ENCODE measurements at places on chromosomes 1 and 21.

GRCh38 chr1:51818487-51818886 is 60.0 kb downstream of the NRDC start:
- DNase-seq = no peak

DNA sequence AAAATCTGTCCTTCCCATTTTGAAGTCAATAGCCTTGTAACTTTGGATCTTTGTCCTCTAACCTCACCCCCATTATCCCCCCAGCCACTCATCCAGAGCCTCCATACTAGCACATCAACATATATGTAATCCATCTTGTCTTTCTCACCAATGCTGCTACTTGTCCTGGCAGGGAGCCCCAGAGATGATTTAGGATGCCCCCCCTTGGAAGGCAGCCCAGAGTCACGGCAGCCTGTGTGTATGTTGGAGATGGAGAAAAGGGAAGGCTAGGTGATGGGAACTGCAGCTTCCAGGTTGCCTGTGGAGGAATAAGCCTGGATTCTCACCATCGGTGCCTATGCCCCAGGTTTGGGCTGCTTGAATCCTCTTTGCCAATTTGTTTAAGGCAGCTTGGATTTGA is 51.7 kb upstream of the SCMH1 start:
- no peak for DNase-seq

- peak; percentile 89 for DNase-seq
These were observed 235.0 kb upstream of the FGGY start for GRCh38 chr1:59061876-59062275.

- no peak for DNase-seq
These were observed 21.2 kb upstream of the ADAR start for GRCh38 chr1:154629061-154629674.

- peak; percentile 50 for DNase-seq
These were observed 53.4 kb upstream of the PRKACB start for GRCh38 chr1:84090447-84091245.

DNA sequence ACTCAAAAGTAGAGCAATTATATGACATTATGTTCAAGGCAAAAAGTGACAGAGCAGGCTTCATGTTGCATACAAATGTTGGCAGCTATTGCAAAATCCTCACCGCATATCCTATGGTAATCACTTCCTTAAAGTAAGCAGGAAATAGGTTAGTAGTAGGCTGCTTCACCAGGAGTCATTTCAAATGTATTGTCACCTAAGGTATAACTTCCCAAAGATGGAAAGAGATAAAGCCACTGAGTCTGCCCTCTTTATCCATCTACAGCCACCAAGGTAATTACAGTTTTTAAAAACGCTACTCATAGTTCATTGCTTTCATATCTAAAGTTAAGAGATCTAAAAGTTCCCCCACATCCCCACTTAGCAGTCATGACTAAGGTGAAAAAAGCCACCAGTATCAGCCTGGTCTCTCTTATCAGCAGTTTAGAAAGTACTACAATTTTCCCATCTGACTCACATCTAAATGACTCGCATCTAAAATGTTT is 31.6 kb upstream of the UBE2U start:
- DNase-seq = peak; percentile 77

DNA sequence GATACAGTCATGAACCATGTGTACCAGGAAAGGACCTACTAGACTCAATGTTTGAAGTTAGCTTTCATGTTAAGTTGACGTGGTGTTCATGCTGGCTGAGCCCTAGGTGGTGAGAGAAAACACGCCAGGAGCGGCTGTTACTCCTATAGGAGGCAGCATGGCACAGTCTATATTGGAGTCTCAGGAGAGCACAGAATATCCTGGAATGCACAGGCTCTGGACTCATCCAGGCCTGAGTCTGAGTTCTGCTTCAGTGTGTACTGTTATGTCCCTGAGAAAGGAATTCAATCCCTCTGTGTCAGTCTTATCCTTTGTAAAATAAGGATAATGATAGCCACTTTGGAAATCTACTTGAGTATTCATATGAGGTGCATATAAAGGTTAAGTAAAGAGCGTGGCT is 41.2 kb downstream of the DPT start:
- peak; percentile 10 for DNase-seq

- peak; percentile 77 for DNase-seq
These were observed 38.3 kb upstream of the NRDC start for GRCh38 chr1:51916587-51917405.

- DNase-seq = no peak
These were observed 101.6 kb downstream of the C4BPA start for GRCh38 chr1:207205614-207206061.

DNA sequence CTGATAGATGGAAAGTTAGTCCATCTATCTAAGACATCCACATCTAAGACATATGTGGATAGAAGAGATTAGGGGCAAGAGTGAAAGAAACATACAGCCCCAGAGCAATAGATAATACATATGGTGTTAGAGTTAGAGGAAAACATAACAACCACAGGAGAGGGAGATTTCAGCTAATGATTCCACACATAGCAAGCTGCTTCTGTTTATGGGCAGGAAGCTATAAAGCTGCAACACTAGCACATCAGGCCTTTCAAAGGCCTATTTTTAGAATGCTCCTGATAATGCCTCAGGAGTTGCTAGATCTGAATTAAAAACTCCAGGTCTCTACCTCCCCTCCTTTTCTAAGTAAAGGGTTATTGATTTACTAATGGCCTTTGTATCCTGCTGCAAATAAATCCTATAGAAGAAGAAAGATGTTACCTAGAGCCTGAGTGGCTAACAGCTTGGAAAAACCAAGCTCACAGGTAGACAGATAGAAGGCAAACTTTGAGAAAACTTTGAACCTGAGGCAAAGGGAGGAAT is 36.1 kb downstream of the BRINP2 start:
- no peak for DNase-seq

- DNase-seq = no peak
These were observed 10.9 kb upstream of the GNB1 start for GRCh38 chr1:1901641-1902294.

- DNase-seq = peak; percentile 61
These were observed 5.7 kb upstream of the FASLG start for GRCh38 chr1:172653015-172653709.

GRCh38 chr1:76048219-76048618 is 26.3 kb upstream of the ST6GALNAC3 start:
- DNase-seq = no peak
